ENCODE measurements at places on chromosomes 16 and 17.

DNA sequence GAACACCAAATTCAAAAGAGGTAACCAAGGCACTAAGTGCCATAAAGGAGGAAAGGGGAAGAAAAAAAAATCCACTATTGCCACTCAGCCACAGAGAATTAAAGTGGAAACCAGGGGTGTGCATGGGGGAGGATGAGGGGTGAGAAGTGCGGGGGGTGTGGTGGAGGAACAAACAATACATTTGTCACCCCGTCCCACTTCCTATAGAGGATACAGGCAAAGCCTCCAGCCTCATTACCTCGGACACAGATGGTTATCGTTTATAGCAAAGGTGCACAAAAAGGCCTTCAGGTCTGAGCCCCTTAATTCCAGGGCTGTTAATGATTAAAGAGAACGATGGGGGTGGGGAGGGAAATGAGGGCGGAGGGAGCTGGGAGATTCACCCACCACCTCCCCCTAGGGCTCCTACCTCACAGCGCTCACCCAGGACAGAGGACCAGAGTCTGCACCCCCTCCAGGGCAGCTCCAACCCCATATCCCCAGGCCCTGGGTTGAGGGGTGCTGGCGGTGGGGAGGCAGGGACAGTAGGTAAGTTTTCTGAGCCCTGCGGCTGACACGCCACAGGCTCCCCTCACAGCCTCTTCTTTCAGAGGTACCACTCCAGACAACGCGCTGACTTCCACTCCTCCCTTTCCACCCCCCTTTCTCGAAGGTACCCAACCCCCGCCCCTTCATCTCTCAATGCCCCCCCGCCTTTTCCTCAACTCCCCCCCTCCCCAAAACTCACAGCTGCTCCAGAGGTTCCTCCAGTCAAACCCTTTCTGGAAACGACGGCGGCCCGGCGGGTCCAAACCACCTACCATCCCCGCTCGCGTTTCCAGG lies 470 bp downstream of the DCUN1D3 start:
- DNase-seq, result peak; percentile 31

DNA sequence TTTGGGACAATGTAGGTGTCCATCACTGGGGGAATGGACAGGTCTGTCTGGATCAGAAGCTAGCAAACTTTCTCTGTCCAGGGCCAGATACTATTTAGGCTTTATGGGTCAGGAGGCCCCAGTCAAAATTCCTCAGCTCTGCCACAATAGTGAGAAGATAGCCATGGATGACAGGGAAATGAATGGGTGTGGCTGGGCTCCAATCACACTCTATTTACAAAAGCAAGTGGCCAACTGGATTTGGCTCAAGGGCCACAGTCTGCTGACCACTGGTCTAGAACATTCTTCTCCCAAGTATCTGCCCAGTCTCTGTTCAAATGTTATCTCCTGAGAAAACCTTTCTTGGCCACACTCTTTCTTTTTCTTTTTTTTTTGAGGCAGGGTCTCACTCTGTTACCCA lies 339.9 kb downstream of the SOX9 start:
- DNase-seq, result no peak

GRCh38 chr16:88382491-88383400 lies at the start of gene ZNF469:
TSS of gene ZNF469 (plus strand) at chr16:88382959. CDS start at chr16:88427471, 44,512 bp downstream.
- DNase-seq, result no peak

DNA sequence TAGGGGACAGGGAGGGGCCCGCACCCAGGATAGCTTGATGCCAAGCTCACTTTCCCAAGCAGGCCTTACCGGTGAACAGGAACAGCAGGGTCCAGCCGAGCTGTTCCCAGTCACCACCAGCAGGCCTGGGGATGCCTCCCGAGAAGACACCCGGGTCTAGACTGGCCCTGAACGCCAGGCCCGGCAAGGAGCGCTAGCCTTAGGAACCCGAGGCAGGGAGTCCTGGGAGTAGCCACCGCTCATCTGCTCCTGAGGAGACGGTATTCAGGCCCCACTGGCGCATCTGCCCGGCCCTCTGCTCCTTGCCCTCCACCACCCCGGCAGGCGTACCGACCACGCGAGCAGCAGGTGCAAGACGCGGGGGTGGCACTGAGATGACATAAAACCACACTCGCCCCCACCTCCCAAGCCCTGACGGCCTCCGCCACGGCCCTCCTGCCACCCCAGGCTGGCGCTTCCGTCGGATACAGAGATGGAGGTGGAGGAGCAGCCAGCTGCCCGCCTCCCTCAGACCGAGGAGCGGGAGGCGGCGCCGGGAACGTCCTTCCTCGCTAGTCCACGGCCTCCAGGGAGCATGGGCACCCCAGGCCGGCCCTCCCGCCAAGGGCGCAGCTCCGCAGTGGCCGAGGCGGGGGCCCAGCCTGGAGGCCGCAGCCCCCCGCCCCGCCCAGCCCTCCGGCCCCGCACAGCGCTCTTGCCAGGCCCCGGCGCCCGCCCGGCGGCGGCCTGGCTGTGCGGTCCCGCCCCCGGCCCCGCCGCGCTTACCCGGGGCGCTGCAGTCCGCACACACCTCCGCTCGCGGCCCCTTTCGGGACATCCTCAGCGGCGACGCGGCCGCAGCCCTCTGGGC lies 661 bp downstream of the GIT1 start:
- peak; percentile 69 for DNase-seq

- no peak for DNase-seq
These were observed 5.1 kb downstream of the RHBDF1 start for GRCh38 chr16:67183-67791.

DNA sequence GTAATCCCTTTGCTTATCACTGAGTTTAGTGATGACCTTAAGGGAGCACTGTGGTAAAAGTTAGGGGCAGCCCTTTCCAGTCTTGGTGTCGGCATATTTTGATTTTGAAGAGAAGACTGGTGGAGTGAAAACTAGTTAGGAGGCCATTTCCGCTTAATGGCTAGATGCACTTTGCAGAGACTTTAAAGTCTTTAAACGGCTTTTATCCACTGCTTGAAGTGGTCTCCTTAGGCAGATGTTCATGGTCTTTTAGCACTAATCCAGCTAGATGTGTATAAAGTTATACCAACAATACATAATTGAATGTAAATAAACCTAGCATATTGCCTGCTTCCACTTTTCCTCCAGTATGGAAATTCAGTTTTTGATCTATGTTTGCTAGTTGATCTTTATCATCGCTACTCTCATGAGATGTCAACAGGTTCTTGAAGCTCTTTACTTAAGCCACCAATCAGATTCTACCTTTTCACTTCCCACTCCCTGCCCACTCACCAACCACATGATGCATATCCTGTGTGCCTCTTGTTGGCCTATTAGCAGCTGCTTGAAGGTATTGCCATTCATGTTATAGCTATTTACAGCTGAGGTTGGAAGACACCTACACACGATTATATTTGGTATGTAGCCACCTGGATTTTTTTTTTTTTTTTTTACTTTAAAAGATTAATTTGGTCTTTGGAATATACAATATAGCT lies 132.0 kb downstream of the NLK start:
- peak; percentile 37 for DNase-seq

DNA sequence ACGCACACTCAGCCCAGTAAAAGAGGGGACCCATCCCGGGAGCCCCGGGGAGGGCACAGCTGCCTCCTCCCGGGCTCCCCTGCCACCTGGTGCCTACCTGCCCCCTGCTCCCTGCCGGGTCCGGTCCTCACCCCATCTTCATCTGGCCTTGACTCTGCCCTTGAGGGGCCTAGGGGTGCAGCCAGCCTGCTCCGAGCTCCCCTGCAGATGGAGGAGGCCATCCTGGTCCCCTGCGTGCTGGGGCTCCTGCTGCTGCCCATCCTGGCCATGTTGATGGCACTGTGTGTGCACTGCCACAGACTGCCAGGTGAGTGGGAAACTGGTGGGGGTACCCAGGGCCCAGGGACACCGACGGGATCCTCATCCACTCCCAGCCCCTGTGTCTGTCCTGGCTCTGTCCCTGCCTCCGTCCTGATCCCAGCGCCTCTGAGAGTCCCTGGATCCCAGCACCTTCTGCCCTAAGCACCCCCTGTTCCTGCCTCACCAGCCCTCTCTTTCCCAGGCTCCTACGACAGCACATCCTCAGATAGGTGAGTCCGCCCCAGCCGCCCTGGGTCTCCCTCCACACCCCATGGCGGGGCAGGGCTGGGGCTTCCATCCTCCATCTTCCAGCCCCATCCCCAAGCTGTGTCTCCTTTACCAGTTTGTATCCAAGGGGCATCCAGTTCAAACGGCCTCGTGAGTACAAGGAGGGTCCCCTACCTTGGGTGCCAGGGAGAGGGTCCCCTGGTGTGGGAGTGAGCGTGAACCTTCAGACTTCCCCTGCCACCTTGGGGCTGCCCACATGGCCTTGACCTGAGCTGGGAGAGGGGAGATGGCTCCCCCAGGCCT lies 574 bp downstream of the LAT start:
- peak; percentile 52 for DNase-seq

DNA sequence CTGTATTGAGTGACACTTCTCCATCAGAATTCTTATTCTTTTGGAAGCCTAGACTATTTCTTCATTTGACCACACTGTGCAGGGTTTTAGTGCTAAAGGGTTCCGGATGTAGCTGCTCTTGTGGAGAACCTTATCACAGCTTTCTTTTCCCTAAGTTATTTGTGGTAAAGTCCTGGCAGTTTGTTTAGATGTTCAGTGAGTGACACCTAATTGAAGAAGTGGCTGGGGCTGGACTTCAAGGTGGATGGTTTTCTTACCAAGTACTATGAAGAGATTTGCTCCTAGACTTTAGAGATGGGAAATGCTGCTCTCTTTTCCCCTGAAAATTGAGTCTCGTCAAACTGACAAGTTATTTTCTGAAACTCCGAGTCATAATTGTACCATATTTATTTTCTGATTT lies 144.0 kb upstream of the TBX2 start:
- DNase-seq, result no peak

- DNase-seq, result no peak
These were observed 4.0 kb downstream of the CIAO2B start for GRCh38 chr16:66930189-66930588.

DNA sequence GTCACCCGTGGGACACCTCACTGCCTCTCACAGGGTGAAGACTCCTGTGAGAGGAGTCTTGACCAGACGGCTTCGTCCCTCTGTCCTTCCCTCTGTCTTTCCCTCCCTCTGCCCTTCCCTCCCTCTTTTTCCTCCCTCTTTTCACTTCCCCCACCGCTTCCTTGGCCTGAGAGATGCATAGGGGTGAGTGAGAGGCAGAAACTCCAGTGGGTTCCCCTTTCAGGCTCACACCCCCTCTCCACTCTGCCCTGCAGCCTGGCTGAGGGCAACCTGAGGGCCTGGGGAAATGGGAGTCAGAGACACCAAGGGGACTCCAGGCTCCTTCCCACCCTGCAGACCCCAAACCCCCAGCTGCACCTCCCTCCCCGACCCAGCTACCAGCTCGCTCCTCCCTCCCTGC lies 14.6 kb upstream of the KRT17 start:
- DNase-seq, result no peak

DNA sequence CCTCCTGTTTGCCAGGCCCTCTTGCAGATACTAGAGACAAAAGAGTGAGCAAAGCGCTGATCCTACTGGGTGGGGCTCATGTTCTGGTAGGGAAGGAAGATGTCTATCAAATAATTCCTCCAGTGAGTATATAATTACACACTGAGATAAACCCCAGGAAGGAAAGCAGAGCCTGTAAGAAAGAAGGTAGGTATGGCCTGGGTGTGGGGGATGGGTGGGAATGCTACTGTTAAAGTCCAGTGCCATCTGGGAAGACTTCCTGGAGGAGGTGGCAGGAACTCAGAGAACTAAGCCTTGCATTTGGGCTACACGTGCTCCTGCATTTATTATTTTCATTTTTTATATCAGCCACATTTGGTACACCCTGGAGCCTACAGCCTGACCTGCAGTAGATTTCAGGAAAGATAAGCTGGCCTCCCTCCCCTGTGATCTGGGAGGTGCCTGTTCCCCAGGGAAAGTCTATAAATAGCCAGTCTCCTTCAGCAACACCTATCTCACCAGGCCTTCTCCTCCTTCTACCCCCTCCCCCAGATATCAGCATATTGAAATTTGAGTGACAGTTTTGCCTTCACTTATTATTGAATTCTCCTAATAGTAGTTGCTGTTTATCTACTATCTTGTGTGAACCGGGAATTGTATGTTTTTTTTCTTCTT lies 11.5 kb downstream of the ATP2C2 start:
- DNase-seq, result no peak

DNA sequence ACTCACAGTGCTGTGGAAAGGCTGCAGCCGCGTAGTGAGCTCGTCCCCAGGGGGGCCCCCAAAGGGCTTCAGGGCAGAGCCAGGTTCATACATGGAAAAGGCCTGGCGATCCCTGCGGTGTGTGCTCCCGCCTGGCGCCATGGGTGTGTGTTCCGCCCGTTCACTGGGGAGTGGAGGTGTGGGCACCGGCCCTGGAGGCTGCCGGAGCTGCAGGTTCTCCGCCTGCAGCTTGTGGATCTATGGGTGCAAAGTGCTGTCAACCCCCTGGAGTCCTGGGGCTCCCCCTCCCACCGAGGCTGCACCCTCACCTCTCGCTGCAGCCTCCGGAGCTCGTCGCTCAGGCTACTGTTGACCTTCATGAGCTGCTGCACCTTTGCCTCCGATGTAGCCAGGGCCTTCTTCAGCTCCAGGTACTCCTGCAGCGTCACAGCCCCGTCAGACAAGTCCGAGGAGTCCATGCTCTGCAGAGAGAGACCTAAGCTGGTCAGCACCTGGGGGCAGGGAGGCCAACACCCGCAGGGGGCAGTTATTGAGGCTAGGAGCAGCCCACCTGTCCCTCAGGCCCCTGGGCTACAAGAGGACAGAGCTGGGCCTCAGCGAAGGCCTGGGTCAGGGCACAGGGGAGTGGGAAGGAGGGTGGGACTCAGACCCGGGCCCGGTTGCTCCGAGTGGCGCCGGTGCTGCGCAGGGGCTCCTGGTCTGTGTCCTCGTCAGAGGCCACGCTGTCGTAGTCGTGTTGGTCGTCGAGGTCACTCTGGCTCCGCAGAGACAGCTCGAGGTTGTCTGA lies 7.9 kb downstream of the TP53I13 start:
- no peak for DNase-seq

DNA sequence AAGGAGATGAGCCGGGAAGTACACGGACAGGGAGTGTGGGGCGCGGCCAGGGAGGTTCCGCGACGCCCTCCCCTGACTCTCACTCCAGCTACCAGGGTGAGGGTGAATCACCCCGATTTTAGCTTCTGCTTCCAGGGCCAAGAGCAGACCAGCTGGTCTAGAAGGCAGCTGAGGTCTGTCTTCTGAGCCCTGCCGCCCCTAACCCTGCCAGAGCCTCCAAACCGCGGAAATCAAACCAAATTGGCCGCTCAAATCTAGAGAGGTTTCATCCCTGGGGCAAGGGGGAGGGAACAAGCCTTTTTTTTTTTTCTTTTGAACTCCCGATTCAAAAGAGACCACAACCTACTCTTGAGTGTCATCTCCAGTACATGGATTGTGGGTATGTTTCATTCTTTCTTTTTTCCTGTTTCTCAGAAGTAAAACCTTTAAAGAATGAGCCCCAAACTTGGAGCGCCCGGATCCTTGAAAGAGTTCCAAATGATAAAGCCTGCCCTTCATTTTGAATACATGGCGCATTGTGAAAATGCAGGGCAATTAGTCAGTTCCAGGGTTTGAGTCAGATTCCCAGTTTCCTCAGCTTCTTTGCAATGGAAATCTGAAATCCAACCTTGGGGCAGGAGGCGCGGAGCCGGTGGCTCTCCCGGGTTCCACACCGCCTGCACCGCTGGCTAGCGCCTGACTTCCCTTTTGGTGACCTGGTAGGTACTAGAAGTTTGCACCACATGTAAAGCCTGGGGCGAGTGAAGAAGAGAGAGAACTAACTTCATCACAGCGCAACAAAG lies 16.5 kb upstream of the ZFHX3 start:
- no peak for DNase-seq
